Stimulated activated CD4-positive, alpha-beta T cell treated with anti-CD3 and anti-CD28 coated beads, Interleukin-4, amount 100 ng/mL, for 48 hours (primary cell): ENCODE measurements at places on chromosomes 12 and 14.

- DNase-seq, result no peak
These were observed 54.3 kb downstream of the CLMN start for GRCh38 chr14:95265106-95266094.

DNA sequence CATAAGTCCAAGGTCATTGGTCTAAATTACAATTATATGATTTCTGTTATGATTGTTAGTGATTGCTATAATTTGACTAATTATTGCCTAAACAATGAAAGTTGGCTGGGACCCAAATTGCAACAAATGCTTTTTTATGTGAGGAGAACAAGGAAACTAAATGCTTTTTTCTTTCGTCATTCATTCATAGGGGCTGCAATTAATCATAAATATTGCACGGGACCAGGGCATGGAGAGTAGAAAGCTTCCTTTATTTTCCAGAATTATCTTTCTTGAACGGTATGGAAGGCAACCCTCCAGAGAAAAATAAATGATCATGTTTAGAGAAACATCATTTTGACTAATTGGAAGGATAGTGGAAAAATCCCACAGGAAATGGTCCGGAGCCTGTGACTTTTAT lies 32.6 kb upstream of the ARHGAP5 start:
- no peak for DNase-seq

DNA sequence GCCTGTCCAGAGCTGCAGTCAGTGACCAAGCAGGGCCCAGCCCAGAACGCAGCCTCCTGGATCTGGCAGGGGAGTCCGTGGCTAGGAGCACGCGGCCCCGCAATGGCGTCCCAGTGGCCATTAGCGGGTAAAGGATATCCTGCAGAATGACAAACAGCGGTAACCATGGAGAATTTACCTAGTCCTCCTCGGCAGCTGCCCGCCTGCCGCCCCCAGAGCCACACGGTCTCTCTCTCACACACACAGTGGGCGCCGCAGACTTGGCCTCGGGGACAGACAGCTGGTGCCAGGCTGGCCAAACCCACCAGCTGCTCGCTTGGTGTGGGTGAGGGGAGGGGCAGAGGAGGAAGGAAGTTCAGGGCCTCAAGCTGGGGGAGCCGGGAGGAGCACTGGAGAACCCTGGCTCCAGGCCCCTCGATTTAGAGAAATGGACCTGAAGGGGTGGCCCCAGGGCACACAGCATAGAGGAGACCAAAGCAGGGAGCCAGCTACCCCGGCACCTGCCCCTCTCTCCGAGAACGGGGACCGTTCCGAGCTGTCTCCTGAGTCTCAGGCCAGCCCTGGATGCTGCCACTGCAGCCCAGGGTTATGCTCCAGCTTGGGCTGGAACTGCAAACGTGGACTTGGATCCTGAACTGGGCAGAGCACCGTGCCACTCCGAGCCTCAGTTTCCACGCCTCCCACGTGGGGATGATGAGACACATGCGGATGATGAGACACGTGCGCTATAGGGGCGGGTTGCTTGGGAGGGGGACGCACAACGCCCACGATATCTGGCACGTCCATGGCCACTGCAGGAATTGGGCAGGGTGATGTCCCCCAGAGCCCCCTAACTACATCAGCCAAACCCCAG lies 3.4 kb downstream of the CDK2AP1 start:
- DNase-seq, result no peak

DNA sequence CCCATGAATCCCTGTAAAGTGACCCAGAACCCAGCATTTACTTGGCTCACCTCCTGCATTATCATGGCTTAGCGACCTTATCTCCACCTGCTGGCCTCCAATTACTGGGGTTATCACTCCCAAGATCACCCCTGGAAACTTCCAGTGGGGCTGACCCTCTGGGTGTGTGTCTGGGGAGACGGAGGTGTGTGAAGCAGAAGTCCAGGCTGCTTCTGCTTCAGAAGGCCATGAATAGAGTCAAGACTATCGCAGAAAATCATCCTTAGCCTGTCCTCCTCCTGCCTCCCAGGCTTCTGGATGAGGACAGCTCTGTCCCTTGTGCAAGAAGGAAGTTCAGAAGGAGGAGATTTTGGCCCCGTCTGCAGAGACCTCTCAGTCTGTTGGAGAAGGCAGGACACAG lies 408 bp upstream of the KRT72 start:
- no peak for DNase-seq

DNA sequence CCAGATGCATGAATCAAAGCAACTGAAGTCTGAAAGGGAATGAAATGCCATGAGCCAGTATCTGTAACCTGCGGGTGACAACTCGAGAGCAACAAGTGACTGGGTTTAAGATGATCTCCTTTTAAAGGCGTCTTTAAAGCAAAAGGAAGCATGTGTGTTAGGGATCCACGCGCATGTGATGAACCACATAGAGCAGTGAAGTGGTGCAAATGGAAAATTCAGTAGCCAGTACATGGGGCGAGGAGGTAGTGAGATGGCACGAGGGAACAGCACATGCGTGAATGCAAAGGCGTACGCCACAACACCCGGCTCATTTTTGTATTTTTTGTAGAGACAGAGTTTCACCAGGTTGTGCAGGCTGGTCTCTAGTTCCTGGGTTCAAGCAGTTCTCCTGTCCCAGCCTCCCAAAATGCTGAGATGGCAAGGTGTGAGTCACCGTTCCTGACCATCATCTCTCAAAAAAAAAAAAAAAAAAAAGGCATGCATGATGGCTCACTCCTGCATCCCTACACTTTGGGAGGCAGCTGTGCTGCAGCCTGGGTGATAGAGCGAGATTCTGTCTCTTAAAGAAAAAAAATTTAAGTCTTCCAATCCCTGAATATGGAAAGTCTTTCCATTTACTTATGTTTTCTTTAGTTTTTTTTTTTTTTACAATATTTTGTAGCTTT lies 24.6 kb upstream of the BCL7A start:
- DNase-seq, result no peak
